ENCODE measurements at places on chromosomes 16 and 17. TPM values are rescaled to one million over a fixed set of nuclear protein-coding genes. Genes with fewer than 3 reads are reported as not detected.

- no peaks in the 10 kb centered on the region for H3K27me3 ChIP-seq
- no peaks in the 10 kb centered on the region for H3K36me3 ChIP-seq
- no peak for DNase-seq
- H3K4me1 ChIP-seq, result peaks cover 3% of the 10 kb centered on the region
- no peak overlapping the region for H3K4me3 ChIP-seq
Observed at GRCh38 chr16:66391726-66392670, 25.5 kb downstream of the CDH5 start.

GRCh38 chr16:24151482-24151939 lies 104.6 kb upstream of the CACNG3 start:
- no peak for DNase-seq
- H3K36me3 ChIP-seq, result no peaks in the 10 kb centered on the region
- no peak overlapping the region for H3K27ac ChIP-seq
- no peak overlapping the region for H3K4me3 ChIP-seq
- H3K4me1 ChIP-seq, result peaks cover 3% of the 10 kb centered on the region

DNA sequence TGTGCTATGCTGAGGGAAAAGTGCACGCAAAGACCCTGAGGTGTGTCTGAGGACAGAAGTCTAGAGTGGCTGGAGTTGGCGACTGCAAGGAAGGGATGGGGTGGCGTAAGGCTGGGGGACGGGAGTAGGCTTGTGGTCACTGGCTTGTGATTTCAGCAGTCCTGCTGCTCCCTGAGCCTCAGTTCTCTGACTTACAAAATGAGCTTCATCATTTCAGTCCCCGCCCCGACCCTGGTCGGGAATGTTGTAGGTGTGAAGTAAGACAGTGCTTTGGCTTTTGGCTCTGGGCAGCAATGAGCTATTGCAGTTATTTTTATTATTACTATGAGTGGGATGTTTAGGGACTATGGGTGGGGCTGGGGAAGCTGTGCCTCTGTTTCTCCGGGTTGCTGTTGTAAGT lies 8.6 kb downstream of the ADGRG1 start:
- H3K36me3 ChIP-seq, result no peaks in the 10 kb centered on the region
- no peak overlapping the region for H3K4me3 ChIP-seq
- H3K4me1 ChIP-seq, result peaks cover 12% of the 10 kb centered on the region
- no peak for DNase-seq
- H3K27me3 ChIP-seq, result peaks cover 24% of the 10 kb centered on the region

DNA sequence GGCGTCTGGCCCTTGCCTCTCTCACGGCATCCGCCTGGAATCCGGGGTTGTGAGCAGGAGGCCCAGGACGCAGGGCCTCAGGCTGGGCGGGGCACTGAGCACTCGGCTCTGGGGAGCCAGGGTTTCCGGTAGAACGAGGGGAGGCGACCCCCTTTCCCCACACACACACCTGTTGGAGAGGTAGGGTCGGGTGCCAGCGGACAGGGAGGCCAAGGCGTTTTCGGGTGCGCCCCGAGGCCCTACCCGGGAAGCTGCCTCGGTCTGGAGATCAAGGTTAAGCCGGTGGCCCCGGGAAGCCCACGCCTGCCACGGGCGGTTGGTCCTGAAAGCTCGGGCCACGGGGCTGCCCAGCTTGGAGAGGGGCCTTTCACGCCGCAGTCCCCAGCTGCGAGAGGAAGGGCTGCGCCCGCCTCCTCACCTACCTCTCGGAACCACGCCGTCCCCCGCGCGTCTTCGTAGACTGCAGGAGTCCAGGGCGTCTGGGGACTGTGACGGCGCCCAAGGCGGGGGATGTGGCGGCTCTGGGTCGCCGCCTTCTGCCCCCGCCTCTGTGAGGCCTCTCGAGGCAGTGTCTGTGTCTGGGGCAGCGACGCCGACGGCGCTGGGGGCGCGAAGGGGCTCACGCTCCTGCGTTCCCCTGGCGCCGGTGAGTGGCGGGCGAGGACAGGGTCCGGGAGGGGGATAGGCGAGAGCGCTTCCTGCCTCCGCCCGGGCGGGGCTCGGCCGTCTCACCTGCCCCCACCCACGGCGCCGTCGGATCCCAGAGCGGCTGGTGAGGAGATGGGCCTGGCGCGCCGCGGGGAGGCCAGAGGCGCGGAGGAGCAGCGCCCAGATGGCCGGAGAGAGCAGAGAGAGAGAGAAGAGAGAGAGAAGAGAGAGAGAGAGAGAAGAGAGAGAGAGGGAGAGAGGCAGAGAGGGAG lies 20.3 kb upstream of the HOXB9 start:
- peaks cover 2% of the 10 kb centered on the region for H3K4me1 ChIP-seq
- H3K27ac ChIP-seq, result no peak overlapping the region
- peaks cover 91% of the 10 kb centered on the region for H3K27me3 ChIP-seq
- DNase-seq, result no peak
- no peak overlapping the region for H3K4me3 ChIP-seq

ANKRD40CL gene
- total RNA-seq, result not detected

SLC38A8 gene
- total RNA-seq, result 0.80 TPM

GRCh38 chr16:81558077-81558443 lies 113.5 kb downstream of the CMIP start:
- peak overlapping the region; percentile 56 for H3K27ac ChIP-seq
- peaks cover 17% of the 10 kb centered on the region for H3K27me3 ChIP-seq
- H3K4me3 ChIP-seq, result no peak overlapping the region
- peaks cover 5% of the 10 kb centered on the region for H3K36me3 ChIP-seq

- H3K27ac ChIP-seq, result peak overlapping the region; percentile 84
- H3K27me3 ChIP-seq, result no peaks in the 10 kb centered on the region
- peaks cover 22% of the 10 kb centered on the region for H3K4me1 ChIP-seq
- H3K36me3 ChIP-seq, result peaks cover 14% of the 10 kb centered on the region
Observed at GRCh38 chr16:30655815-30656347, 2.4 kb upstream of the FBRS start.

DNA sequence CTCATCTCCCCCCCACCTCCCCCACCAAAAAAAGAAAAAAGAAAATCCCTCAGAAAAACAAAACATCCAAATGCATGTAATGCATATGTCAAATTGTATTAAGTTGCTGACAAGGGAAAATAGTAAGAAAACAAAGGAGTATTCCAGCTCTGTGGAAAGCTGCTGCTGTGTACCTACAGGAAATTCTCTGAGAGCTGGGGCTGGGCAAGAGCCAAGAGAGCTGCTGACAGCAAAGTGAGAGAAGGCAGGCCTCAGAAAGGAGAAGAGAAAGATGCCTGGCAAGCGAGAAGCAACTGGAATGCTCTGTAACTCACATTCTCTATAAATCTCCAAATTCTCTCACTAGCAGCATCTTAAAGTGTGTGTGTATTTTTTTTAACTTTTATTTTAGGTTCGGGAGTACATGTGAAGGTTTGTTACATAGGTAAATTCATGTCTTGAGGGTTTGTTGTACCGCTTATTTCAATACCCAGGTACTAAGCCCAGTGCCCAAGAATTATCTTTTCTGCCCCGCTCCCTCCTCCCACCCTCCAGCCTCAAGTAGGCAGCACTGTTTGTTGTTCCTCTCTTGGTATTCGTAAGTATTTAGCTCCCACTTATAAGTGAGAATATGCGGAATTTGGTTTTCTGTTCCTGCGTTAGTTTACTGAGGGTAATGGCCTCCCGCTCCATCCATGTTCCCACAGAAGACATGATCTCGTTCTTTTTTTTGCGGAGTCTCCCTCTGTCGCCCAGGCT lies 24.4 kb downstream of the CNTROB start:
- H3K27me3 ChIP-seq, result peaks cover 11% of the 10 kb centered on the region
- H3K36me3 ChIP-seq, result peaks cover 2% of the 10 kb centered on the region
- H3K4me3 ChIP-seq, result no peak overlapping the region
- H3K27ac ChIP-seq, result no peak overlapping the region
- no peaks in the 10 kb centered on the region for H3K4me1 ChIP-seq

DNA sequence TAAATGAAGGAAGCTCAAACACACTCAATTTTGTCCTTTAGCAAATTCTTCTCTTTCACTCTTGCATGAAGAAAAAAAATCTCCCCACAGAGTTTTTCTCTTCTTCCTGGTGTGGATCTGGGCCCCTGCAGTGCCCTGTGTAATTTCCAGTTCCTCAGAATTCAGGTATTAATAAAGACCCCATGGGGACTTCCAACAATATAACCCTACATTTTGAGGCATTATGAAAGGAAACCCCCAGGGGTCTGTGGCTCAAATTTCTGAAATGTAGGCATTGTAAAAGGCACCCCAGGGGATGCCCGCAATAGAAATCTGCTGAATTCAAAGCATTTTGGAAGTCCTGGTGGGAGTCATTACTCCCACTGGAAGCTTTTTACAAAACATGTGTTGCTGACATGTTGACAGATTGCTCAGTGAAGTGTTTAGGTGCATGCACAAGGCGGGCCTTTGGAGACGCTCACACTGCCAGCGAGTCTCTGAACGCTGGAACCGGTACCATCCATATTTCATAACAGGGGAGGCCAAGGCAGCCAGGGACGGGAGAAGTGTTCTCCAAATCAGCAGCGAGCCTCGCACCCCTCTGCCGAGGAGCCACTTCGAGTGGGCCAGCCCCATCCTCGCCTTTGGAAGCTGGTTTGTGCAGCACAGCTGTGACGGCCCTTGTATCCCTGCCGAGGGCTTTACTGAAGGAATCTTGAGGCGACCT lies 154.0 kb downstream of the ZNF423 start:
- no peaks in the 10 kb centered on the region for H3K27me3 ChIP-seq
- H3K4me3 ChIP-seq, result no peak overlapping the region
- H3K36me3 ChIP-seq, result no peaks in the 10 kb centered on the region
- peak overlapping the region; percentile 37 for H3K27ac ChIP-seq
- no peak for DNase-seq

TBX6 gene
- 3.5 TPM for total RNA-seq

DNA sequence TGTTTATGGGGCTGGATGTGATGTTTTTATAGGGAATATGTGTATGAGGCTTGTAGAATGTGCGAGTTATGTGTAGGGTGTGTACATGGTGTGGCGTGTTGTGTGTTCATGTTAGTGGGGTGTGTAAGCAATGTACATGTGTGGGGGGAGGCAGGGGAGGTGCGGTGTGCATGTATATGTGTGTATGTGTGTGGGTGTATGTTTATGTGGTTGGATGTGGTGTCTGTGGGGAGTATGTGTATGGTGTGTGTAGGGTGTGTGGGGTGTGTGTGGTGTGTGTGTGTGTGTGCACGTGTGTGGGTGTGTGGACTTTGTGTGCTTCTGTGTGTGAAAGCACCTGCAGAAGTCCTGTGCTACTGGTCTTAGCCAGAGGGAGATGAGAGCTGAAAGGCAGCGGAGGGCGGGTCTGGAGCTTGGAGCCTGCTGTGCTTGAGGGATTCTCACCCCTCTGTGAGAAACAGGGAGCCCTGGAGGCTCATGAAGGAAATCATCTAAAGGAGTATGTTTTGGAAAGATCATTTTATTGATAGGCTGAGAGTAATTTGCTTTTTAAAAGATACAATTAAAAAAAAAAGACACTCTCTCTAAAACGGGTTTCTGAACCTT lies 222.7 kb downstream of the HS3ST4 start:
- DNase-seq, result no peak
- no peak overlapping the region for H3K4me3 ChIP-seq
- H3K4me1 ChIP-seq, result peaks cover 2% of the 10 kb centered on the region
- no peak overlapping the region for H3K27ac ChIP-seq

- H3K27ac ChIP-seq, result no peak overlapping the region
- DNase-seq, result no peak
- no peak overlapping the region for H3K4me3 ChIP-seq
- no peaks in the 10 kb centered on the region for H3K36me3 ChIP-seq
- peaks cover 6% of the 10 kb centered on the region for H3K27me3 ChIP-seq
Observed at GRCh38 chr16:47063011-47063724, 80.6 kb downstream of the NETO2 start.

GRAPL gene
- total RNA-seq, result not detected

GRCh38 chr16:26546573-26546972 lies 520.2 kb upstream of the C16orf82 start:
- H3K36me3 ChIP-seq, result no peaks in the 10 kb centered on the region
- no peak overlapping the region for H3K27ac ChIP-seq
- no peak overlapping the region for H3K4me3 ChIP-seq
- H3K27me3 ChIP-seq, result no peaks in the 10 kb centered on the region
- no peak for DNase-seq

DNA sequence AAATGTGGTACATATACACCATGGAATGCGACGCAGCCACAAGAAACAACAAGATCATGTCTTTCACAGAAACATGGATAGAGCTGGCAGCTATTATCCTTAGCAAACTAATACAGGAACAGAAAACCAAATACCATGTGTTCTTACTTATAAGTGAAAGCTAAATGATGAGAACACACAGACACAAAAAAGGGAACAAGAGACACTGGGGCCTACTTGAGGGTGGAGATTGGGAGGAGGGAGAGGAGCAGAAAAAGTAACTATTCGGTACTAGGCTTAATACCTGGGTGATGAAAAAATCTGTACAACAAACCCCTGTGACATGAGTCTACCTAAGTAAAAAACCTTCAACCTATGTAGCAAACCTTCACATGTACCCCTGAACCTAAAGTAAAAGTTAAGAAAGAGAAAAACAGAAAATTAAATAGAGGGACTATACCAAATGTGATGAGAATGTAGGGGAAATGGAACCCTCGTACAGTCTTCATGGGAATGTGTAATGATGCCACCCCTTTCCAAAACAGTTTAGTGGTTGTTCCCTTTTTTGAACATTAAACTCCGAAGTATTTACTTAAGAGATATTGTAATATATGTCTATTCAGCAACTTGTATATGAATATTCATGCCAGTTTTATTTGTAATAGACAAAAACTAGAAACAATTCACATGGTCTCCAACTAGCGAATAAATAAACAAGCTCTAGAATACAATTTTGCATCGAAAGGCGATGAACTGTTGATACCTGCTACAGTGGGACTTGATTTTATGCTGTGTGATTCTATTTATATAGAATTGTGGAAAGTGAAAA lies 33.9 kb downstream of the AHSP start:
- no peak overlapping the region for H3K27ac ChIP-seq
- DNase-seq, result no peak
- no peaks in the 10 kb centered on the region for H3K36me3 ChIP-seq
- peaks cover 26% of the 10 kb centered on the region for H3K27me3 ChIP-seq

ZNF385C gene
- 2.7 TPM for total RNA-seq

GRCh38 chr16:88456356-88457292 lies 3.5 kb downstream of the ZFPM1 start:
- peak overlapping the region; percentile 77 for H3K4me3 ChIP-seq
- H3K27ac ChIP-seq, result peak overlapping the region; percentile 67
- H3K36me3 ChIP-seq, result no peaks in the 10 kb centered on the region
- DNase-seq, result no peak
- peaks cover 20% of the 10 kb centered on the region for H3K4me1 ChIP-seq
- H3K27me3 ChIP-seq, result no peaks in the 10 kb centered on the region

ZG16 gene
- not detected for total RNA-seq

DNA sequence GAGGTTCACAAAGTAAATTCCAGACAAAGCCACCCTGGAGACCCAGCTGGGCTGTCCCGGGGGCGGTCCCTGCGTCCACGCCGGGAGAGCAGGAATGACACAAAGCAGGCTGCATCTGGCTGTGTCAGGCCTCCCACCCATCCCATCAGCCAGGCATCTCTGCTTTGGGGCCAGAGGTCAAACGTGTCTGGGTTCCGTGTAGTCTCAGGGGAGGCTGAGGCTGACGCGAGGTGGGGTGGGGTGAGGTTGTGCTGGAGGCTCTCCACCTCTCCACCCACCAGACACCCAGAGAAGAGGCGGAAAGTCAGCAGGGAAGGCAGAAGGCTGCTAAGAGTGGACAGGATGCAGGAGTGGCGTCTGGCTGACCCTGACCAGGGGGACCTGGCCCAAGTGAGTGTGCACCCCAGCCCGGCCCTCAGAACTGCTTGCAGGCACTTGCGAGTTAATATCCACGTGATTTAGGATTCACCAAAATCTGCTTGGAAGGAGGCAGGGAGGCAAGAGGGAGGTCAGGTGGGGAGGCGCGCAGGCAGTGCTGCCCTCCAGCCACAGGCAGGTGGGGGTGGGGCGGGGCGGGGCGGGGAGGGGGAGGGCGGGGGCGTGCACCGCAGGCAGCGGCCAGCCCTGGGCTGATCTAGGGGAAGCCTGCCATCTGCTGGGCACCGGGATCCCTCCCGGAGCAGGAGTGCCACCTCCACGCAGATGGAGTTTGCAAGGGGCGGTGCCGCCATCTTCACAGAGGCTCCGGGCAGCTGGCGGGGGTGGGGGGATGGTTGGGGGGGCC lies 44.3 kb downstream of the TBC1D16 start:
- peak overlapping the region; percentile 85 for H3K27ac ChIP-seq
- DNase-seq, result peak; percentile 69
- H3K4me3 ChIP-seq, result no peak overlapping the region
